ENCODE measurements at places on chromosomes 12 and 14. TPM values are rescaled to one million over a fixed set of nuclear protein-coding genes. Genes with fewer than 3 reads are reported as not detected.

- DNase-seq, result no peak
These were observed 87.1 kb downstream of the ATP2B1 start for GRCh38 chr12:89621521-89621920.

DNA sequence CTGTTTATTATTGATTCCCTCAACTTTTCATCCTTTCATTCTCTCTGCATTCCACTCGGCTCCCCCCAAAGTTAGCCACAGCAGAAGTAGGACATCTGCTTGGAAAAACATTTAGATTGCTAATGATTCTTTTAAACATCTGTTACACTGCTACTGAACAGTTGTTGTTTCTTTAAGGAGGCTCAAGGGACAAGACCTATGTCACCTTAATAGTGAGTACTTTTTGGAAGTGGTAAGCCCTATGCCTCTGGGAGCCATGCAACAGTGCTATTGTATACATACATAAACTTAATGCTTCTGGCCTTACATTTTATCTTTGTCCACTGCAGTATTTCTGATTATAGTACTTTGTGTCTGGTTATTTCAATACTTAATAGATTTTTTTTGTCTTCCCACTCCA, 628.2 kb upstream of the FOXG1 start:
- DNase-seq, result no peak

DNA sequence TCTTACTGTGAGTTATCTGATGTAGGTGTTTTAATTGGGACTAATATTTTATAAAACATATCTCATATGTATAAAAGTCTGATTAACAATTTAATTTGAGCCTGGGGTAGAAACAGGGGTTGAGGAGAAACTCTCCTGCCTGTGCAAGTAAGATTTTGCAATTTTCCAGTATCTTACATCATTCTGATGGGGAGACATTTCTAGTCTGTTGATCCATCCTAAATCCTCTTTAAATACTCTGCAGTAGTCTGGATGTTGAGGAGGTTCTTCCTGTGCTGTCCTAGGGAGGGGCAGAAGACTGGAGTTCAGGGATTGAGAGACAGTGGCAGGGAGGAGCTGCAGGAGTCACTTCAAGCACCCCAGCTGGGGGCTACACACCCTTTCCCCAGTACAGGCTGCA, 287.8 kb downstream of the ADGRD1 start:
- DNase-seq, result no peak

GRCh38 chr12:4607056-4607455, 41.8 kb downstream of the AKAP3 start:
- DNase-seq, result no peak

DNA sequence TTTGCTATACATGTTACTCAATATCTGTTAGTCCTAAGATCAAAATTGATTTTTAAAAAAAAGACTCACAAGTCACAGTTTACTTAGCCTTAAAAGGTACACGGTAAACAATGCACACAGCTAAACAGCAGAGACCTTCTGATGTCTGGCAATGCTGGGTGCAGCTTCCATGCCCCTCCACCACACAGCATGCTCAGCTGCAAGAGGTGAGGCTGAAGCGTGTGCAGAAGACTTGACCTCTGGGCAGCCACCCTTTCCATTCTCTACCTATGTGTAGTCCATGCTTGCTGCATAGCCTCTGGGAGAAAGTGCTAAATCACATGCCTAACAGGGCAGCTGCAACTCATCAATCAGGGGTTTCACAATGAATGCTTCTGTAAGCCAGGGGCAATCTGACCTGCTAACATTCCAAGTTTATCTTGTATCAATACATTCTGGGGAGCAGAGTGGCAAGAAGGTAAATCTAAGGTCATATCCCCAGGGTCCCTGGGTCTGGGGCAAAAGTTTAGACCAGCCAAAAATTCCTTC, 44.5 kb upstream of the AMN1 start:
- DNase-seq, result no peak

Gene PMCH
- total RNA-seq, result not detected

Gene ATP2A2
- total RNA-seq, result 1,878 TPM

Measured in heart right ventricle (tissue), 16 donors.